Progenitor cell of endocrine pancreas (in vitro differentiated cells): ENCODE measurements at places on chromosomes 2 and 18. TPM values are rescaled to one million over a fixed set of nuclear protein-coding genes. Genes with fewer than 3 reads are reported as not detected.

Gene BCL2
- total RNA-seq: 3.8 and 4.1 TPM in 2 replicates

Gene SNTG2
- 0.50 and 0.62 TPM in 2 replicates for total RNA-seq

DNA sequence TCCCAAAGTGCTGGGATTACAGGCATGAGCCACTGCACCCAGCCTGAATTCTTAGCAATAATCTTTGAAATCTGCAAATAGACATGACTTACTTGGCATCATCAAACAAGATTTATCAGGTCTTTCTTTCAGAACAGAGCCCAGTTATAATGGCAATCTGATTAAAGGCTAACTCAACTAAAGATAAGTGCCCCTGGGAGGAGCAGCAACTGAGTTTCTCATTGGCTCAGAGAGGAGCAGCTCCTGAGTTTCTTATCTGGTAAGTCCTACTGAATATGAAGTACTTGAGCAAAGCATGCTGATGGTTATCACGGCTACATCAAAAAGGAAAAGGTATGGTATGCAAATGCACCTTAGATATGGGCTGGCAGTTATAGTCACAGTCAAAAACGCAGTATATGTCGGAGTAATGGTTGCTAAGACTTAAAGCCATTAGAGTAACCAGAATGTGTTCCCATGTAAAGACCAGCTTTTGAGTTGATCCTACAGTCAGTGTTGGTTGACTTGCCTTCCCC lies 15.0 kb upstream of the AP1S3 start:
- H3K4me1 ChIP-seq: peaks cover 7% of the 10 kb centered on the region
- DNase-seq: no peak
- H3K36me3 ChIP-seq: peaks cover 26% of the 10 kb centered on the region
- H3K4me3 ChIP-seq: no peak overlapping the region
- no peaks in the 10 kb centered on the region for H3K27me3 ChIP-seq
- no peak overlapping the region for H3K27ac ChIP-seq

- peaks cover 4% of the 10 kb centered on the region for H3K27me3 ChIP-seq
- no peak for DNase-seq
- no peaks in the 10 kb centered on the region for H3K36me3 ChIP-seq
- H3K4me3 ChIP-seq: no peak overlapping the region
- no peak overlapping the region for H3K27ac ChIP-seq
These were observed 173.5 kb upstream of the CTAGE1 start for GRCh38 chr18:22591222-22591621.

GRCh38 chr2:46351098-46351749 lies 54.0 kb downstream of the EPAS1 start:
- no peaks in the 10 kb centered on the region for H3K4me1 ChIP-seq
- H3K36me3 ChIP-seq: no peaks in the 10 kb centered on the region
- H3K27me3 ChIP-seq: peaks cover 31% of the 10 kb centered on the region
- no peak for DNase-seq
- H3K4me3 ChIP-seq: no peak overlapping the region

Gene ABHD1
- total RNA-seq: 0.31 and 0.34 TPM in 2 replicates

DNA sequence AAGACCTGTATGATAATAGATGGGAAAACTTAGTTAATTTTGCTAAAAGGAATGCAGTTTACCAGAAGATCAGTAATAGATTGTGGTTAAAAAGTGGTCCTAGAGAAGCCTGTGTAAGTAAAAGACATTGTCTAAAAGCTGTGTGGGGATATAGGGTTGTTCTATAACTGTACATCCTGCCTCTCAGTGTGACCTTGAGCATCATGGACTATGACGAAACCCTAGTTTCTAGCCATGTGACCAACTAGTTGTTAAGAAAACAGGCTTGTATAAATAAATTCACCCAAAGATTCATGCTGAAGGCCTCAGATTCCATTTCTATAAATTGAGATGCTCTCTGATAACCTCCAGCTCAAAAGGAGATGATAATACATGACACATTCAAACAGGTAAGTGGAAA lies 160.7 kb downstream of the IKZF2 start:
- peaks cover 1% of the 10 kb centered on the region for H3K36me3 ChIP-seq
- H3K27ac ChIP-seq: no peak overlapping the region
- no peak overlapping the region for H3K4me3 ChIP-seq
- H3K4me1 ChIP-seq: no peaks in the 10 kb centered on the region
- no peak for DNase-seq
